ENCODE measurements at places on chromosomes 1 and 21.

GRCh38 chr1:11752359-11753088 lies 9.5 kb upstream of the C1orf167 start:
- no peak for DNase-seq

- no peak for DNase-seq
These were observed 129.2 kb downstream of the CYYR1 start for GRCh38 chr21:26443867-26444266.

GRCh38 chr1:67250051-67250653 lies 57.5 kb upstream of the IL12RB2 start:
- DNase-seq = no peak

DNA sequence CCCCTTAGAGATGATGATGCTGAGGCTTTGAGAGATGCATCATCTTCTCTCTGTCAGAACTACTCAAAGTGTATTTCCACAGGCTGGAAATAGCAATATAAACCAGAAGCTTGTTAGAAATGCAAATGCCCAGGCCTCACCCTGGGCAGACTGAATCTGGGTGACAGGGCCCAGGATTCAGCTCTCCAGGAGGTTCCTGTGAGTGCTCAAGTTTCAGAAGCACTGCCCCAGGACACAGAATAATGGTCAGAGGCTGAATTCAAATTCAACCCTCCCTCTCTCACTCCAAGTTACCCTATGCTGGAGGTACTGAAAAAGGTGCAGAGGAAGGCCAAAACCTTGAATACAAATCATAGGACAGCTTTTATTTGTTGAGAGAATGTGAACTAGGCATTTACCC lies 98.5 kb upstream of the NGF start:
- no peak for DNase-seq

GRCh38 chr1:190809312-190809711 lies 331.6 kb upstream of the BRINP3 start:
- no peak for DNase-seq

DNA sequence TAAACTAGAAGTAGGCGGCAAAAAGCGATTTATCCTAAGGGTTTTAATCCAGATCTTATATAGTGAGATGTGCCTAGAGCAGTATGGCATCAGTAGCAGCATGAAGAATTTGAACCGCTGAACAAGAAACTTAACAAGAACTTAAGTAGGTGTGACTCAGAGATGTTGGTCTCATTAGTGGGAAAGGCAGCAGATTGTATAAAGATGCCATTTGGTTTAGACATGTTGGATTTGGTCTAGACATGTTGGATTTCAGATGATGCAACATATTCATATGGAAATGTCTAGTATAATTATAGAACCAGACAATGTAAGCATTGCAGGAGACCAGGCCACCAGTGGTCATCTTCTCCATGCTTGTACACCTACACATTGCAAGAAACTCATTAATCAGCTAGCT lies 42.1 kb upstream of the ZP4 start:
- no peak for DNase-seq

DNA sequence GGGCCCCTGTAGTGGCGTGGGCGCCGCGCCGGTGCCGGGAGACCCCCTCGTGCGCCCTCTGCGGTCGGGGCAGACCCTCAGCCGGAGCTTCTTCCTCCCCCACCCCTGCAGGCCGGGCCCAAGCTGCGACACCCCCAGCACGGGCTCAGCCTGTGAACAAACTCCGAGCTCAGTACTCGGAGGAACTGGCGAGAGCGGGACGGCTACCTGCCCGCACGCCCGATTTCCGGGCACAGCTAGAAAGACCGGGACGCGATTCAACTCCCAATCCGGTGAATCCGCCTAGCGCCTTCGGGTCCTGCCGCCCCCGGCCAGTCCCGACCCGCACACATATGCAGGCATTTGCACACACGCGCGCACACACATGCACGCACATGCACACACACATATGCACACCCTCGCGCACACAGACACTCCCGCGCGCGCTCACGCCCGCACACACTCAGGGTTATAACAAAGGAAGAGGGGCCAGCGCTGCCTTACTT lies 580 bp upstream of the BLACAT1 start:
- DNase-seq = no peak

DNA sequence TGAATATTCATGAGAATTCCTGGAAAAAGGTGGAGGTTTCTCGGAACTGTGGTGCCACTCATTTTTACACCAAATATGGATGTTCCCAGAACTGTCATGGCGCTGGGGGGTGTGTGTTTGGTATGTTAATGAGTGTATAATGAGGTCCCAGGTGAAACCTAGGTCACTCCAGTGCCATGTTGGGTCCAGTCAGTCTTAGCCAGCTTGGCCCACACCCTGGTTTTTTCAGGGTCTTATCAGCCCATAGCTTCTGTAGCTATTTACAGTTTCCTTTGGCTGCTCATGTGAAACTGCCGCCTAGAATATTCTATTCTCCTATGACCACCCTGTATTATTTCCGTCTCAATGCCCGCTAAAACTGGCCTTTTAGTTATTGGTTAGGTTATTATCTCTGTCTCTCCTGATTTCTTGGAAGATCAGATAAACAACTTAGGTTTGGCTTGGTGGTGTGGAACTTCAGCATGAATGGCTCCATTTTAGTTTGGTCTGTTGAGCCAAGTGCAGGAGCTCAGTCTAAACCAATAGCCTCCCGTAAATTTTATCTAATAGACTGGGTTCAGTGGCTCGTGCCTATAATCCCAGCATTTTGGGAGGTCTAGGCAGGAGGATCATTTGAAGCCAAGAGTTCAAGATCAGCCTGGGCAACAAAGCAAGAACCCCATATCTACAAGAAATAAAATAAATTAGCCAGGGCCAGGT lies 42.1 kb upstream of the EDARADD start:
- DNase-seq = no peak

- DNase-seq = peak; percentile 43
These were observed 618 bp downstream of the HNRNPR start for GRCh38 chr1:23343221-23344110.

DNA sequence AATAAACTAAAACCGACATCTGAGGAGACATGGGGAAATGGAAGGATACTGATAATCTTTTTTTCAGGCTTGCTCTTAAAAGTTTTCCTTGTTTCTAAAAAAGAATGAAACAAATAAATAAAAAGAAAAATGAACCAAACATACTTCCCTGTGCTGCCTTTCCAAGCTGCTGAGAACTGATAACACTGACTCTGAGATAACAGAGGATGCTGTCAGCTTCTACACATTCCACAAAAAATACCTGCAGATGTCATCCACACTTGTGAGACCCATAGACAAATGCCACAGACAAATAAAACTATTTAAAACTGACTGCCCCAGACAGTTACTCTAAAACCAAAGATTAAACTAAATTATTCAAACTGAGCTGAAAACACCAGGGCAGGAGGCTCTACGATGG lies 12.0 kb upstream of the OR6K3 start:
- no peak for DNase-seq

DNA sequence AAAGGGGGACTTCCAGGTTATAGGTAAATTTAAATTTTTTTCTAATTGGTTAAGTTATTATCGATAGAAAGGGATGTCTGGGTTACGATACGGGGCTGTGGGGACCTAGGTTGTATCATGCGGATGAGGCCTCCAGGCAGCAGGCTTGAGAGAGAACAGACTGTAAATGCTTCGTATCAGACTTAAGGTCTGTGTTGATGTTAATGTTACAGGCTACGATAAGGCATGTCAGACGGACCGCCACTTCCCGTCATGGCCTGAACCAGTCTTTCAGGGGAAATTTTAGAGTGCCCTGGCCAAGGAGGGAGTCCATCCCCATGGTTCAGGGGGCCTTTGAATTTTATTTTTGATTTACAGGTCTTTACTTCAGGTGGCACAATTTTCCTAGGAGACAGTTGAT lies 16.7 kb downstream of the ABCG1 start:
- DNase-seq = no peak

DNA sequence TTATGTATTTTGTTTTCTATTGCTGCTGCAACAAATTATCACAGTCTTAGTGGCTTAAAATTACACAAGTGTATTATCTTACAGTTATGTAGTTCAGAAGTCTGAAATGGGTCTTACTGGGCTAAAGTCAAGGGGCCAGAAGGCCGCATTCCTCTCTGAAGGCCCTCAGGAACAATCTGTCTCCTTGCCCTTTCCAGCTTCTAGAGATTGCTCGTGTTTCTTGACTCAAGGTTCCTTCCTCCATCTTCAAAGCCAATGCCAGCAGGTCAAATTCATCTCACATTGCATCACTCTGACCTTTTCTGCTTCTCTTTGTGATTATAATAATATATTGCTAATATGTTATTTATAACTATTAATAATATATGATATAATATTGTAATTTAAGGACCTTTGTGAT lies 97.1 kb downstream of the DIRAS3 start:
- DNase-seq = no peak

DNA sequence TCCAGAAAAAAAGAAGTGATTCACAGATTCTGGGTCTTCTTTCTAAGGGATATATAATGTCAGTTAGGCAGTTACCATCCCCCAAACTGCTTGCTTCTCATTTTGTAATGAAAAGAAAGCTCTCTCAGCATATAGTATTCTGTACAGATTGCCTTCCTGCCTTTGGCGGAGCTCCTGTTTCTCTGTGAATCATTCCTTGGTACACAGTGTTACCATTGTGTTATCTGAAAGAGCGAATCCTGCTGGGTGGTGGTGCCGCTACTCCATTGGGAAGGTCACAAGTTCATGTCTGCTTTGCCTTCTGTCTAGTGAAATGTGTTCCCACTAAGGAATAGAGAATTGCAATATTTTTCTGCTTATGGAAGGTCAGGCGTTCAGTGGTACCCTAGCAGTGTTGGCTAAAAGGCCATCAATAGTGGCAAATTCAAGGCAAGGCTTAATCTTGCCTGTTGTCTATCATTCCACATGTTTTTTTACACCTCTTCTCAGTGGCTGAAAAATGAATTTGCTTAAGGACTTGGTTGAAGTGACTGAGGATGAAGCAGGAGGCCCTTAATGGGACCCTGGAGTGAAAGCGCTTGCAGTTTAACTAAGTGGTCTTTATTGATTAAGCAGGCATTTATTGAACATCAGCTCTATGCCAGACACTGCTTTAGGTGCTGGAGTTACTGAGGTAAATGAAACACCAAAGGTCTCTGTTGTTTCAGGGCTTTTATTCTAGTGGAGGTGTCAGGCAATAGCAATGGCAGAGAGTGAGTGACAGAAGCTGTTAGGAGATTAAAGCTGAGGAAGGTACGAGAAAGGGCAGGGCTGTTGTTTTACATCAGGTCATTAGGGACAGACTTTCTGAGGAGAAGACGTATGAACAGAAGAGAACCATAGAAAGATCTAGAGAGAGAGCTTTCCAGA lies 186.7 kb downstream of the PDE4B start:
- no peak for DNase-seq

GRCh38 chr1:28129150-28129549 lies 40.7 kb upstream of the EYA3 start:
- no peak for DNase-seq

GRCh38 chr21:17105932-17106331 lies 406.9 kb upstream of the CXADR start:
- DNase-seq = no peak

DNA sequence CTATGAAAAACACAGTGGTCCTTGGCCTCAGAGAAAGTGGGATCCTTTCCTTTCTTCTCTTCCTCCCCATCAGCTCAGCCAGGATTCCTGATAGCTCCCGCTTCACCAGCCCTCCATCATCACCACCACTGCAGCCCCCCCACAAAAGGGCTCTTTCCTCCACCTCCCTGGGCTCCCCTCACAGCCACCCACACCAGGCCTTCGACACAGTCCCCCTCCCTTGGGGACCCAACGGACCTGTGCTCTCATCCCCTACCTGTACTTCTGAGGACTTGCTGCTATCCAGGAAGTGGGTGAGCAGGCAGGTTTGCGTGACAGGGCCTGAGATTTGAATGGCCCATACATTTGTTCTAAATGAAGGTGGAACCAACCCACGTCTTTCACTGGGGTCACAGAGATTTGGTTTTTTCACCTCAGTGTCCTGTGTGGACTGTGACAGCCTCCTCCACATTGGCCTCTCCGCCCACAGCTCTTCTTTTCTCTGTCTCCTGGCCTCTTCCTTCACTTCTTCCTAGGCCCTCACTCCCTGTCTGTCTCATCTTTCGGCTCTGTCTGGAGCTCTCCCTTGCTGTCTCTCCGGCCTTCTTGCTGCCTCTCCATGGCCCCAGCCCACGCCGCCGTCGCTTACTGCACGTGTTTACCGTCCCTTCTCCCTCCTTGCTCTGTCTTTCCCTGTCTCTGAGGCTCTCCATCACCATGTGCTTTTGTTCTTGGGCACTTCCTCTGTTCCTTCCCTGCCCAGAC lies 238.6 kb downstream of the FOXD2 start:
- no peak for DNase-seq

DNA sequence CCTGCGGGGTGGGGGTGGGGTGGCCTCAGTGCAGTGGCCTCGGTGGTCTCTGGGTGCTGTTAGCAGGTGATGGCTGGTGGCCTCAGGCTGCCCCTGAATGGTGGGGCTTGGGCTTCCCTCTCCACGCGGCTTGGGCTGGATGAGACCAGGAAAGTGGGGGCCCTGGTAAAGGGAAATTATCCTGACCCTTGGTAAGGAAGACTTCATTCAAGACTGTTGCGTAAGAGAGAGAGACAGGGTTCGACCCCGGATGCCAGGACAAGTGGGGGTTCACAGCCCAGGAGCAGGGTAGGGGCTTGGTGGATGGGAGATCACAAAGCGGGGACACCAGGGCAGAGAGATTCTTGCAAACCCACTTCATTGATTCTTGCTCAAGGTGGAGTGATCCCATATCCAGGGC lies 5.5 kb upstream of the TTC34 start:
- no peak for DNase-seq

DNA sequence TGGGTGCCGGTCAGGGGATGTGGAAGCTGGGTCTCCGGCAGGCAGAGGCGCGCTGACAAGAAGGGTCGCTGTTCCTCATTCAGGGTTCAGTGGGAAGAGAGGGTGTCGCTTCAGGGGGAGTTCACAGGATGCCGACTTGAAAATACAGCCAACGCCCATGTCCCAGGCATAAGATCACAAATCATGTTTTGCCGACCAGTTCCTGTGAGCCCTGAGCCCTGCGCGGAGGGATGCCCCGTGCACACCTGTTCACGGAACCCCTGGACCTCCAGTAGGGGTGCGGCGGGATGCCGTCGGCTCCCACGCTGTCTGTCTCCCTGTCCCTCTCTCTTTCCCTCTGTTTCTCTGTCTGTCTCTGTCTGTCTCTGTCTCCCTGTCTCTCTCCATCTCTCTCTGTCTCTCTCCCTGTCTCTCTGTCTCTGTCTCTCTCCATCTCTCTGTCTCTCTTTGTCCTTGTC lies 26.8 kb downstream of the TP73 start:
- DNase-seq = no peak

- no peak for DNase-seq
These were observed 37.3 kb upstream of the TMEM125 start for GRCh38 chr1:43232482-43232881.

GRCh38 chr1:210815641-210816550 lies 318.1 kb downstream of the KCNH1 start:
- no peak for DNase-seq

DNA sequence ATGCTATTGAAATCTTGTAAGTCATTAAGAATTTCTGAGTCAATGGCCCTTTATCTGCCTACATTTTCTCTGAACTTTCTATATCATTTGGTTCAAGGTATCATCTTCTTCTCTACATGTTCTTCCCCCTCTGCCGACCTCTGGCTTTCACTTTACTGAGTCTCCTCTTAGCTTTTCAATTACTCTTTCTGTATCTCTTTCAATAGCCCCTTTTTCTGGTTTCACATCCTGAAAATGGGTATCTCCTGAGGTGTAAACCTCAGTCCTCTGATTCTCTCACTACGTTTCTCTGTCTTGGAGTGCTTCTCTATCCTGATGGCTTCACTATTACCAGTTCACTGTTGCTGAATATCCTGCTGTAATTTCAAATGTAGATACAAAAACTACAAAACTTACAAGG lies 98.9 kb downstream of the LYST start:
- DNase-seq = no peak

- no peak for DNase-seq
These were observed 24.8 kb upstream of the TCEA3 start for GRCh38 chr1:23449306-23449705.

GRCh38 chr21:42376338-42376982 lies 10.1 kb upstream of the TFF1 start:
- no peak for DNase-seq

Data from stimulated activated CD4-positive, alpha-beta T cell treated with anti-CD3 and anti-CD28 coated beads, Interleukin-1b, Interleukin-23, amount 100 ng/mL, for 4 hours (primary cell).